Activated effector memory CD4-positive, alpha-beta T cell treated with Interleukin-2 at 50 U/mL for 16 hours (primary cell): ENCODE measurements at places on chromosomes 12 and 14.
A peak's percentile ranks its signal among the peaks of the same experiment; 100 is the strongest.

- no peak for DNase-seq
Measured at GRCh38 chr12:10042167-10042566, 11.7 kb downstream of the CLEC9A start.

DNA sequence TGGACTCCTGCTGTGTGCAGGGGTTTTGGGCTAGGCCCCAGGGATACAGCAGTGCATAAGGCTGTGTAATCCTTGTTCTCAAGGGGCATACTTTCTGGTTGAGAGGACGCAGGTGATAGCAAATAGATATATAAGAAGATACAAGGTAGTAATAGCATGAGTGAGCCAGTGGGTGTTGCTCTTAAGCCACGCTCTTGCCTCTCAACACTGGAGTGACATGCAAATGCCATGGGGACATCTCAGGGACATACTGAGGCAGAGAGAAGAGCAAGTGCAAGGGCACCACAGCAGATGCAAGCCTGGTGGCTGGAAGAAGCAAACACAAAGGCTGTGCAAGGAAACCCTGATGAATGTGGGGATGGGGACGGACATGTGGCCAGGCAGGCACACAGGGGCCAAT lies 223.3 kb downstream of the CHST11 start:
- no peak for DNase-seq

GRCh38 chr14:92322516-92322915 lies 449 bp upstream of the SLC24A4 start:
- DNase-seq: no peak

DNA sequence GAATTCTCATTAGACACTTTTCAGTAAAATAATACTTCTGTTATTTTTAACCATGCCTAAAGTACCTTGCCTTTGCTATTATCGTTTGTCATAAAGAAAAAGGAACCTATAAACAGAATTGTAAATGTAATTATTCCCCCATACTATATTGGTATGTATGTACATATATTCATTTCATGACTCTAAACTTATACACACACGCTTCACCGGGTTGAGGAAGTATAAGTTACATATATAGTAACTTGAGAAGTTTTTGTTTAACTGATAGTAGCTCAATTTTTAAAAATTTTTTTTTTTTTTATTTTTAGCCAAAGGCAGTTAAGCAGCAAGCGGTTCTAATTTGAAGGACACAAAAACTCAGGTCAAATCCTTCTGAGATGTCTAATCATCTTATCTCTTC lies 107.6 kb downstream of the PLEKHG7 start:
- DNase-seq: no peak

DNA sequence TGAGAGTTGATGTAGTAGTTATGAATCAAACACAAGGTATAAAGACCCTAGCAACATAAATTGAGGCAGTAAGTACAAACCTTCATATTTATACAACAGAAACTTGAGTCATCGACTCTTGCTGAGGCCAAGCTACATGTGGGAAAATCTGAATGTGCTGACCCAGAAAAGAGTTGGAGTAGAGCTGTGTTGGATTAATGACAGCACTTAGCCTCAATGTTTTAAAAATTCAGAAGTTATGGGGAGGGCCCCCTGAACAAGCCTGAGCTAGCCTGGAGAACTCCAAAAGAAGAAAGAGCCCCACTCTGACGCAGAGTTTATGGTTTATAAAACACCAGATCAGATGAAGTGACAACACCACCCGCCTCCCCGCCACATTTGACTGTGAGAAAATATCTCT lies 100.0 kb downstream of the DUSP6 start:
- no peak for DNase-seq

- DNase-seq: no peak
Measured at GRCh38 chr12:109617491-109617890, 43.9 kb downstream of the MVK start.

DNA sequence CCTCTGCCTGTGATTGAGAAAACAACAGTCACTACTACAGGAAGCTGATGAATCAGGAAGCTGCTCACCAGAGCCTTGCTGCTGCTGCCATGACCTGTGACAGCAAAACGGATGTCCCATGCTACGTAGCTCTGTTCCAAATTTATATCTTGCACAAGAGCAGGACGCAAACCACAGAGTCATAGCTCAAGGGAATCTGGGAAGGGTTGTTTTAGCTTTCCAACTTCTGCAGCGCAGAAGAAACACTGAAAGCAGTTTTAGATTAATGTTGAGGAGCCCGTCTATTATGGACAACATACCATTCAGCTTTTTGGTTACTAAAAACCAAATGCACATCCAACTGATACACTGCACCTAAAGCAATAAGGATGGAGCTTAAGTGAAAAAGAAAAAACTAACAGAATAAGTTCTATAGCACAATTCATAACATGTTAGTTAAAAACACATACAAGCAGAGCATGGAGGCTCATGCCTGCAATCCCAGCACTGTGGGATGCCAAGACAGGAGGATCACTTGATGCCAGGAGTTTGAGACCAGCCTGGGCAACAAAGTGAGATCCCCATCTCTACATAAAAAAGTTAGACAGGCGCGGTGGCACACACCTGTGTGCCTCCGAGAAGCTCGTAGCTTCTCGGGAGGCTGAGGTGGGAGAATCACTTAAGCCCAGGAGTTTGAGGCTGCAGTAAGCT lies 1.7 kb upstream of the ANKRD33 start:
- DNase-seq: peak; percentile 22

DNA sequence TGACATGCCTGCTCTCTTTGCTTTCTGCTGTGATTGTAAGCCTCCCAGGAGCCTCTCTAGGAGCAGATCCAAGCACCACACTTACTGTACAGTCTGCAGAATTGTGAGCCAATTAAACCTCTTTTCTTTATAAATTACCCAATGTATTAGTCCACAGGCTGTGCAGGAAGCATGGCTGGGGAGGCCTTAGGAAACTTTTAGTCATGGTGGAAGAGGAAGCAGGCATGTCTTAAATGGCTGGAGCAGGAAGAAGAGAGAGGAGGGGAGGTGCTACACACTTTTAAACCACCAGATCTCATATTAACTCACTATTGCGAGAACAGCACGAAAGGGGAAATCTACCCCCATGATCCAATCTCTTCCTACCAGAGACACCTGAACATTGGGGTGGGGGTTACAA lies 108.9 kb downstream of the DERA start:
- no peak for DNase-seq

DNA sequence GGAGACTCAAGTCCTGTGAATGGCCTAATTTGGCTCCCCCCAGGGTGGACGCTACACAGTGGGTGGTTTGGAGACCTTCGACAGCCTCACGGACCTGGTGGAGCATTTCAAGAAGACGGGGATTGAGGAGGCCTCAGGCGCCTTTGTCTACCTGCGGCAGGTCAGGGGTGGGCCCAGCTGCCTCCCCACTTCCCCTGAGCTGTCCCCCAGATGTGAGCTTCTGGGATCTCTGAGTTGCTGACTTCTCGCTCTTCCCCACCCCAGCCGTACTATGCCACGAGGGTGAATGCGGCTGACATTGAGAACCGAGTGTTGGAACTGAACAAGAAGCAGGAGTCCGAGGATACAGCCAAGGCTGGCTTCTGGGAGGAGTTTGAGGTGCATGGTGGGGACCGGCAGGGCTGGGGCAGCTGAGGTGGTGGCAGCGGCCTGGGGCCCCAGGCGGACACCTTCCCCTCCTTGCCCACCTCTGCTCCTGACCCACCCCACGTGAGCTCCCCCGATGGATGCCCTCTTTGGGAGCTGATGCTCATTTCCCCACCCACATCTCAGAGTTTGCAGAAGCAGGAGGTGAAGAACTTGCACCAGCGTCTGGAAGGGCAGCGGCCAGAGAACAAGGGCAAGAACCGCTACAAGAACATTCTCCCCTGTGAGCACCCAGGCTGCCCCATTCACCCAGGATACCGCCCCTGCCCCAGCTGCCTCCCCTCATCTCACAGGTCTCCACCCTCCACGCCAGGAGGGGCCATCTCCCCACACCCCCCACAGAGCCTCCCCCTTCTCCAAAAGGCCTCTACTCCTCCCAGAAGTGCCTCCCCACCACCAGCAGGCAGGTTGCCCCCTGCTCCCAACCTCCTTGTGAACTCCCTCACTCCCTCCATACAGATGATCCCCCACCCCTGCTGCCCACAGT lies 4.2 kb downstream of the PTPN6 start:
- no peak for DNase-seq

DNA sequence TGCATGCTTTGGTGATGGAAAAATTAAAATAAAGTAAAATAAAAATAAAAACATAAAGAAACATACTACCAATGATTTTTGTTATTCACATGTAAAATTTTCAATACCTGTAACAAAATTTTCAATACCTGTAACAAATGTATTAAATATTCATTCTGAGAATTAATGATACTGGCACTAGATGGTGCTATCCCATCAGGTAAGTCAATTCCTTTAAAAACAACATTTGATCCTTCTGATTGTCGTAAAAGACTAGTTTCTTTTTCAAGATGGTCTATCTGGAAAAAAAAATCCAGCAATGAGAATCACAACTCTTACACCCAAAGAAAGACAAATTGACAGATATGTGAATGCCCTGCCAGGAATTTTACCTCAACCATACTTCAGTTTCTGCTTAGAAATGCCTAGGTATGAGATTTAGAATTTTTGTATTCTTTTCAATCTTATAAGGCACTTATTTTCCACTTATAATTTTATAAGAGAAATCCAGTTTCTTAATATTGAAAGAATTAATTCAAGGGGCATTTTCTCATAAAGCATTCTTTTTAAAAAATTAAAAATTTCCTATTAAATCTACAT lies 30.7 kb downstream of the CEP290 start:
- no peak for DNase-seq

DNA sequence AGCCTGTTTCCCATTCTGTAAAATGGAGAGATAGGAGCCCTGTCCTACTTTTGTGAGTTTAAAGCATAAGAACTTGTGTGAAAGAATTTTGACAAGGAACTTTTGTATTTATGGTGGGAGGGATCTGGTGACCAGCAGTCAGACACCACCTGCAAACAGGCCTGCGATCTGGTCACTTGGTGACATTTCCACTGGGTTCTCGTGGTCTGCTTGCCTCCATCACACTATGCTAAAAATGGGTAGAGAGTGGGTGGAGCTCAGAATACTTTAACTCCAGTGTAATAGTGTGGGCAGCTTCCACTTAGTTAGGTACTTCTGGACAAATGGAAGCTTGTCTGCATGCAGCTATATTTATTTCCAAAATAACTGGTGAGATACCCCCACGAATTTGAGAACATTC lies 26.5 kb upstream of the PLXNC1 start:
- DNase-seq: no peak

GRCh38 chr14:55671641-55672040 lies 91.6 kb downstream of the KTN1 start:
- DNase-seq: no peak

DNA sequence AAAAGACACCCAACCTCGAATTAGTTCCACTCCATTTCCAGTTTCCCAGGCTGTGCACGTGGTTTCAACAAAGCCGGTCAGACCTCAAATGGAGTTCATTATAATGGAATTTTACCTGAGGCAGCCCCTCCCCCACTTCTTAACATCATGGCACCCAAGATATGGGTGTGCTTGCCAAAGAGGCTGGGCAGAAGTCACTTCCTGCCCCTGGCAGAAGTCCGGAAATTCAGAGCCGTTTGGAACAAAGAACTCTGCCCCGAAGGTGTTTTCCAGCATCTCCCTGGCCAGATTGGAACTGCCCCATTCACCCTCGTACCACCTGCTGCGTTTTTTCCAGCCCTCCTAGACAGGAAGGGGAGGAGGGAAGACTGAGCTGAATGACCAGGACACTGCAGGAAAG lies 8.2 kb downstream of the VDR start:
- DNase-seq: no peak

GRCh38 chr14:30256627-30257026 lies 302.3 kb upstream of the G2E3 start:
- DNase-seq: no peak

DNA sequence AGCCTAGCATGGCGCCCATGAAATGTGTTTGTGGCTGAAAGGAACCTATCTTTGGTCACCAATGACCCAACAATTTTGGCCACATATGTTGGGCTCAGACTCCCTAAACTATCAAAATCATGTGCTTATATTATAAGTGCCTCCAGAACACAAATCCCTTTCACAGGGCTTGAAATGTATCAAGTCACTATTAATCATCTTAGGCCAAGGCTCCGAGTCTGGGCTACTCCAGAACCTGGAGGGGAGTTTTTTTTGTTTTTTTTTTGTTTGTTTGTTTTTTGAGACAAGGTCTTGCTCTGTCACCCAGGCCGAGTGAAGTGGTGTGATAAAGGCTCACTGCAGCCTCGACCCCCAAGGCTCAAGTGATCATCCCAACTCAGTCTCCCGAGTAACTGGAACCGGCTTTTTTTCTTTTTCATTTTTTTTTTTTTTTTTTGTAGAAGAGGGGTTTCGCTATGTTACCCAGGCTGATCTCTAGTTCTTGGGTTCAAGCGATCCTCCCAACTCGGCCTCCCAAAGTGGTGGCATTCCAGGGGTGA lies 989 bp upstream of the DRAM1 start:
- no peak for DNase-seq

DNA sequence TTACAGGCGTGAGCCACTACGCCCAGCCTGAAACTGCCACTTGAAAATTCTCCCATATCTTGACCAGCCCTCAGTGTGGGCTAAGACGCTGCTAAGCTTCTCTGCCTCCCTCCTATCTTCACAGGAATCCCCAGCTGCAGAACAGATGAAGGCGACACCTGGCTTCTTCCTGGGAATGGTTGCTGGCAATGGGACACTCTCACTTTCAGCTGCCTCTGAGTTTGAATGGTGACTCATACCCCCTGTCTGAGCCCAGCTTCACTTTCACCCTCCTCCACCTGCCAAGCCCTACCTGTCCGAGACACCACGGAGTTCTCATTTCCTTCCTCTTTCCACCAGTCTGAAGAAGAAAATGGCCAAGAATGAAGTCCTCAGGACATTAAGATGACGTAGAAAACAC lies 18.3 kb upstream of the VASH1 start:
- no peak for DNase-seq

DNA sequence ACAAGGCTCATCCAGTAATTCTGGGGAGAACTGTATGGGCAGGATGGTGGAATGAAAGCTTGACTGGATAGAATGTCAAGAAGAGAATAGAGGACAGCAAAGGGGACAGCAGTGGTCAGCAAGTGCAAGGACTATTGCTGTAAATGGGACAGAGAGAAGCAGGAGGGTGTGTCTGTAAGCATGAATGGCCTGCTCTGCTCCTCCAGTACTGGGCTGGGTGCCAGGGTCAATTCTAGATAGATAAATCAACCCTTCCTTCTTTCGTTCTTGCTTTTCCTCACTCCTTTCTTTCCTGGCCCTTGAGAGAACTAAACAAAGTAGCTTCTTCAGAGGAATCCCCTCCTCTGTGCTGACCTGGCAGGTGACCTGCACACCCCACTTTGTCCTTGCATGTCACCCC lies 1019.2 kb downstream of the BCL11B start:
- DNase-seq: no peak

GRCh38 chr12:64240781-64241180 lies 18.7 kb upstream of the KICS2 start:
- DNase-seq: no peak
